CD8-positive, alpha-beta T cell (primary cell): ENCODE measurements at places on chromosomes 5 and 9. TPM values are rescaled to one million over a fixed set of nuclear protein-coding genes. Genes with fewer than 3 reads are reported as not detected.

ALDH1A1 gene
- not detected for total RNA-seq

ZDHHC11 gene
- total RNA-seq = 10.7 TPM

RNF183 gene
- total RNA-seq = not detected

GABRB2 gene
- total RNA-seq = not detected

SMIM33 gene
- total RNA-seq = not detected
